ENCODE measurements at places on chromosomes 7 and 10.

GRCh38 chr10:107831772-107832171 lies 667.3 kb upstream of the SORCS1 start:
- no peak for DNase-seq

DNA sequence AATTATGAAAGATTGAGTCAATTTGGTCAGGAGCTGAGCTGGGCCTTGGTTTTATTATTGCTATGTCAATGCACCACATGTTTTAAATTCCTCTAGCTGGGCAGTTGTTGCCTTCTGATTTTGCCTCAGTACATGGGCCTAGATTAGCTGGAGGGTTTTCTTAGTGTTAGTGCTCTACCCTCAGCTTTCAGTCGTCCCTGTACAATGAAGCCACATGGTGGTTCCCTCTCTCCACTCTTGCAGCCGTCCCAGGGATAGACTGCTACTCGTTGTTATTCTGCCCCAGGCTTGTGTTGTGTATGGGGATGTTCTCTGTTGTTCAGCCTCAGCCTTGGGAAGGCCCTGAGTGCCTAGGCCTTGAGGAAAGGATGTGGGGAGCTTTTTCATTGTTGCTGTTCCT lies 37.0 kb downstream of the NHLRC2 start:
- DNase-seq: no peak

DNA sequence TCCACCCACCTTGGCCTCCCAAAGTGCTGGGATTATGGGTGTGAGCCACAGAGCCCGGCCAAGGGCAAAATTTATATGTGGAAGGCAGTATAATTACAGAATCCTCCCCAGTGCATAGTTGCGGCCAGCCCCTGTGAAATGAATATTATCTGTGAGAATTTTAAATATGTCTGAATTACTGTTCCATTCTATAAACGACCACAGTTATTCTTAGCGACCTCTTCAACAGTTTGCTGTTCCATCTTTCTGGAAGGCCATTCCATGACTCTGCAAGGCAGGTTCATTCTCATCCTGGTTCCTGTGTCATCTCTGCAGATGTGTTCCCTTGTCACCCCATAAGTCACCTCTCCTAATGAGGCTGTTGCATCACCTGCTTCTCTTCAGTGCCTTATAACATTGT lies 90.7 kb downstream of the CCDC3 start:
- DNase-seq: no peak

GRCh38 chr7:135428011-135428410 lies 81.9 kb downstream of the CNOT4 start:
- no peak for DNase-seq

DNA sequence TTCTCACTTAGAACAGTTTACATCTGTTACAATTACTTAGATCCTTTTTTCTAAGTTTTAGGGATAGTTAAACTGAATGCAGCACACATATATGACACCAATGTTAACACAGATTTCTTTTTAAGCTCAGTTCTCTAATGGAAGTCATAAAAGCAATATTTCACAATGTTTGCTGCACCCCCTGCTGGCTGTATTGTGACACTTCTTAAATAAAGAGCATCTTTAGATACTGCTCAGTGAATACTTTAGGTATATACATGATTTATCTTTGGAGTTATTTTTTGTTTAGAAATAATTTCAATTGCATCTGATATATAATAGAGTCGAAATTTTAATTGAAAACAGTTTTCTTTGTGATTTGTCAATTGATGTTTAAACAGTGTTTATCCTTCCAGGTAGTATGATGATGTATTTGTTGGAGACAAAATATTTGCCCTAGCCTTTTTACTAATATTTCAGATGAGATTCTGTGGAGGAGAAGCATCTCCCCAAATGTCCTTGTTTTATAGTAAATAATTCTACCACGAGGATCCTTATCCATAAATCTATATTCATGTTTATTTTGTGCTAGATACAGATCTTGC lies 174.4 kb downstream of the ST7 start:
- DNase-seq: no peak

DNA sequence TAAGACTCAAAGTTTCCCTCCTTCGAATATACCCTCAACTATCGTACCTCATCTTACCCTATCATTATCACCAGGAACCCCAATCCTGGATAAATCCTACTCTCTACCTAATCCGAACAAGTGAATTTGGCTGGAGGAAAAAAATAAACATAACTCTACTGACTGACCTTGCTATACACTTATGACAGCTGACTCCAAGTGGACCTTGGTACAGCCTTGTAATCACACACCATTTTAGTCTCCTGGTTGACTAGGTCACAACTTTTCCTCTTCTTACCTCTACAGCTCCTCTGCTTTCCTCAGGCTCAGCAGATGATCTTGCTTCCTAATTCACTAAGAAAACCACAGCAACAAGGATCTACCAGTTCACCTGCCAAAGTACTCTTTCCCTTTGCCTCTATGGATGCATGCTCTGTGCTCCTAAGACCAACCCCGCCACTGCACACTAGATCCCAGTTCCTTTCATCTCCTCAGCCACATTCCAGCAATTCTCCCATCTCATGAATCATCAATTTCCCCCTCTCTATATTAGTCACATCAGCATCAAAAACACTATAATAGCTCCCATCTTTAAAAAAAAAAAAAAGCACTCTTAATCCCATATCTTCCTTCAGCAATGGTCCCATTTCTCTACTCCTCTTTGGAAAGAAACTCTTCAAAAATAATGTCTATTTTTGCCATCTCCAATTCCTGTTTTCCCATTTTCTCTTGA lies 35.5 kb downstream of the COA1 start:
- no peak for DNase-seq

DNA sequence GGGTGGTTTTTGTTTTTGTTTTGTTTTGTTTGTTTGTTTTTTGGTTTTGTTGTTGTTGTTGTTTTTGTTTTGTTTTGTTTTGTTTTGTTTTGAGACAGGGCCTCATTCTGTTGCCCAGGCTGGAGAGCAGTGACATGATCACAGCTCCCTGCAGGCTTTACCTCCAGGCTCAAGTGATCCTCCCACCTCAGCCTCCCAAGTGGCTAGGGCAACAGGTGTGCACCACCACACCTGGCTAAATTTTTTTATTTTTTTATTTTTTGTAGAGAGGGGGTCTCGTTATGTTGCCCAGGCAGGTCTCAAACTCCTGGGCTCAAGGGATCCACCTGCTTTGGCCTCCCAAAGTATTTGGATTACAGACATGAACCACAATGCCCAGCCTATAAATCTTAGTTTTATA lies 115.9 kb upstream of the NFE2L3 start:
- DNase-seq: no peak

DNA sequence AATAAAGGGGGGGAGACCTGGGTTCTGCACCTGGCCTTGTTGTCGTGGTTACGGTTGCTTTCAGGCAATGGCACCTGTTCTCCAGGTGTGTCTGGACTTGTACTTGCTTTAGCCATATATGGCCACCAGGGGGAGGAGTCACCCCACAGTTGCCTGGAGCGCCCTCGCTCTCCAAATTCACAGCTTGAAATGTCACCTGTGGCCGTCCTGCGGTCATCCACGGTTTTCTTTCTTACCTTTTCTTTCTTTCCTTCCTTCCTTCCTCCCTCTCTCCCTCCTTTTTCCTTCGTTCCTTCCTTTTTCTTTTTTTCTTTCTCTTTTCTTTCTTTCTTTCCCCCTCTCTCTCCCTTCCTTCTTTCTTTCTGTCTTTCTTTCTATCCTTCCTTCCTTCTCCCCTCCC lies 157.2 kb upstream of the ZNF92 start:
- no peak for DNase-seq

- DNase-seq: no peak
Measured at GRCh38 chr7:12923971-12924370, 236.5 kb downstream of the ARL4A start.

GRCh38 chr10:96743988-96744585 lies 23.8 kb upstream of the PIK3AP1 start:
- DNase-seq: no peak

DNA sequence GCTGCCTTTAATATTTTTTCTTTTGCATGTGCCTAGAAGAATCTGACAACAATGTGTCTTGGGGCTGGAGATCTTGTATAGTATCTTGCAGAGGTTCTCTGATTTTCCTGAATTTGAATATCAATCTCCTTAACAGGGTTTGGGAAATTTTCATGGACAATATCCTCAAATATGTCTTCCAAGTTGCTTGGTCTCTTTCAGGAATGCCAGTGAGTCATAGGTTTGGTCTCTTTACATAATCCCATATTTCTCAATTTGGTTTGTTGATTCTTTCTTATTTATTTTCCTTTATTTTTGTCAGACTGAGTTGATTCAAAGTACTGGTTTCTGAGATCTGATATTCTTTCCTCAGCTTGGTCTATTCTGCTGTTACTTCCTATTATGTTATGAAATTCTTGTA lies 208.7 kb upstream of the GLI3 start:
- DNase-seq: no peak

- DNase-seq: no peak
Measured at GRCh38 chr10:114256008-114256765, 17.1 kb downstream of the VWA2 start.

GRCh38 chr7:93053209-93053948 lies 64.4 kb downstream of the SAMD9 start:
- DNase-seq: no peak

- DNase-seq: no peak
Measured at GRCh38 chr10:49321021-49321420, 22.1 kb downstream of the C10orf71 start.

DNA sequence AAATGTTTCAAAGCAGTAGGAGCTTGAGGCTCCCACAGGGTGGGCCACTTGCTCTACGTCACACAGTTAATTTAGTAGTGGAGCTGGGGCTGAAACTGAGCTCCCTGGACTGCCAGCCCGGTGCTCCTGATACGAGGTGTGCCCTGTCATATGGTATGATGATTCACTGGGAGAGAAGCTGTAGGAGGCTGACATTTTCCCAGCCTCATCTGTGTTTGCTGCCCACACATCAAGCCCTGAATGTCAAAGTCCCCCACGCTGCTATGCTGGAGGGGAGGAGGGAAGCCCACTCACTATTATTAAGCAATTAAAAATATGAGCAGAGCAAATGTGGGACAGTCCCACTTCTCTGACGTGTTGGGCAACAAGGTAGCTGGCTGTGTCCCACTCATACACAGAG lies 81.2 kb upstream of the SORCS3 start:
- no peak for DNase-seq

DNA sequence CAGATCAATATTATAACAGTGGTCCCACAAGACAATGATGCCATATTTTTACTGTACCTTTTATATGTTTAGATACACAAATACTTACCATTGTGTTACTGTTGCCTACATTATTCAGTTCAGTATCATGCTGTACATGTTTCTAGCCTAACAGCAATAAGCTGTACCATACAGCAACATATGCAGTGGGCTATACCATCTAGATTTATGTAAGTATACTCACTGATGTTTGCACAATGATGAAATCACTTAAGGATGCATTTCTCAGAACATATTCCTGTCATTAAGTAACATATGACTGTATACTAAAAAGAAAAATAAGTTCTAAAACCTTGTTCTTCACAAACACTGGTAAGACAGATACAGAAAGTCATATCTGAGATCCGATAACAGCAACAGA lies 468.6 kb upstream of the SEMA3A start:
- no peak for DNase-seq

DNA sequence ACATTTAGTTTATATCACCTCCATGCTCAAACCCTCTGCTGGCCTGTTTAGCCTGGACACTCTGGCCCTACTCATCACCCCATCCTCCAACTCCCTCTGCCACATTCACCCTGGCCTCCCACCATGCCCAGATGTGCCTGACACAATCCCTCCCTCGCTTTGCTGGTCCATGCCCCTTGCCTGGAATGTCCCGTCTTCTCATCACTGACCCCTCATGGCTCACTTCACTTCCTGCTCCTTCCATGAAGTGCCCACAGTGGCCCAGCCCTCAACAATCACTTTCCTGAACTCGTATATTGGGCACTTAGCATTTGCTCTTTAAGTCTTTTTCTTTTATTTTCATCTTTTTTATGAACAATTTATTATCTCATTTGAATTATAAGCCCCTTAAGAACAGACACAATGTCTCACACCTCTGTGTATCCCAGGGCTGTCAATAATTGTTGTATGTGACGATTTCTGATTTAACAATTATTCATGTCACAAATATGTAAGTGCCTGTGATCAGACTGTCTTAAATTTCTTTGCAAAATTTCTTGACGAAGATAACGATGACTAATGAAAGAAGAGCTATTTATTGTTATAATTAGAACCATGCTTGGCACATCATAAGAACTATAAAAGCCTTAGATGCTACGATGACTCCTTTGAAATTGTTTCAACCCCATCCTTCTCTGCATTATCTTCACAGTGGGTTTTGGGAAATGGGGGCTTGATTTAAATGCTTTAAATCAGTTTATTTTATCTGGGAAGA lies 209.9 kb upstream of the YAE1 start:
- no peak for DNase-seq

- no peak for DNase-seq
Measured at GRCh38 chr10:35565602-35566081, 39.5 kb upstream of the GJD4 start.

GRCh38 chr7:140079121-140079536 lies 16.4 kb upstream of the PARP12 start:
- peak; percentile 45 for DNase-seq

GRCh38 chr7:22420973-22421635 lies 64.2 kb upstream of the RAPGEF5 start:
- DNase-seq: no peak

DNA sequence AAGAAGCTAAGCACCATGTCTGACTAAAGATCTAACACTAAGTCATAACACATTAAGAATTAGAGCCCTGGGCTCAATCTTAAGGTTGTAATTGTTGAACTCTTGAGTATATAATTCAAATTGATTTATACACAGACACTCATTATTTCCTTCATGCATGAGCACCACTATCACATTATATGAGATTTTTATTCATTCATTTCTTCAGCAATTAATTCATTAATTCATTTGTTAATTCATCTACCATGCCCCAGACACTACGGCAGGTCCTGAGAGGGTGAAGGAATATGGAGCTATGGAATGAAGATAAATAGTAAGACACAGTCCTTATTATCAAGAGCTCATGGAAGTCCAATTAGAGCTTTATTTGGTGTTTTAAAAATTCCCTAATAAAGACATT lies 41.9 kb downstream of the ETV1 start:
- DNase-seq: no peak

- no peak for DNase-seq
Measured at GRCh38 chr7:151540146-151540545, 20.5 kb upstream of the RHEB start.

DNA sequence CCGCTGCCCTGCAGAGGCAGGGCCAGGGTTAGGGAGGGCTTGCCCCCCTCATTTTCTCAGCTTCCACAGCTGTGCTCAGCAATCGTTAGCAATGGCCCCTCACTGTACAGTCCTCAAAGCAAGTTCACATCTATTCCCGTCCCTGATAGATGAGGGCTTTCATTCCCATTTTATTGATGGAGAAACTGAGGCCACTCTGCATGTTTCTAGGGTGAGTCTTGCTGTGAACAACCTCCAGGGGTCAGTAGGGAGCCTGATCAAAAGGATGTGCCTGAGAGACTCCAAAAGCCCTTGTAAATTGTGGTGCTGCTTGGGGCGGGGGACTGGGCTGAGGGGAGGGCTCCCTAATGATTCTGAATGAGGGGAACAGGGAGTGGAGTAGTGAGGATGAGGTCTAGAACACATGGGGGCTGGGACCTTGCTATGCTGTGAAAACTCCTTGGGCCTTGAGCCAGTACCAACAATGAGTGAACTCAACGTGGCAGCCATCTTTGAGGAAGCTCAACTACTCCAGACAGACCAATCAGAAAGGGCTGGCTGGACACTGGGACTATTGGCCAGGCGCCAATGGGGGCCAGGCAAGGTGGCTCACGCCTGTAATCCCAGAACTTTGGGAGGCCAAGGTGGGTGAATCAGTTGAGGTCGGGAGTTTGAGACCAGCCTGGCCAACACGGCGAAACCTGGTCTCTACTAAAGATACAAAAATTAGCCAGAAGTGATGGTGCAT lies 6.7 kb upstream of the GRIFIN start:
- DNase-seq: no peak

GRCh38 chr10:6069081-6069931 lies 7.1 kb upstream of the IL2RA start:
- no peak for DNase-seq

All from 8988T (cell line).